ENCODE measurements at places on chromosomes 13 and 19.
A peak's percentile ranks its signal among the peaks of the same experiment; 100 is the strongest.

- DNase-seq, result peak; percentile 99
These were observed 441 bp upstream of the ZFP28 start for GRCh38 chr19:56538254-56538760.

DNA sequence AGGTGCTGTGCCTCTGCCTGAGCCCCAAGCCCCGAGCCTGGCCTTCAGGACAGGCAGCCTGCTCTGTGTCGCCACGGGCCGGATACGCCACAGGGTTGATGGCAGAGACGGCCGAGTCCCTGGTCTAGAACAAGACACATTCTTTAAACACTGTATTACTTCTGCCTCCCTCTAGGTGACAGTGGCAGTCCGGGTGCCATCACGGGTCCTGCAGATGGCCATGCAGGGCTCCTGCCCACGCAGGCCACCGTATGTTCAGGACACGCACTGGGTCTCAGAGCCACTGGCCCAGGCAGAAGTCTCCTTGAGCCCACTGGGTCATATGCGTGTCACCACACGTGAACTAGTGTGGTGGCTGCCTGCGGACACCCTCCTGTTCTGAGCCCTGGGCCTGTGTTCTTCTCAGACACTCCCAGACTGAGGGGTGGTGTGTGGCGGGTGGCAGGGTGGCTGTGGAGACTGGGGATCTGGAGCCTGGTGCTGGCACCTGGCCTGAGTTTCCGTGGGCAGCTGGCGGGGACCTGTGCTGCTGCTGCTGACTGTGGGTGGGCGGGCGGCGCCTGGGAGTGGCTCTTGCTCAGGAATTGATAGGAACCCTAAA, 4.4 kb downstream of the PLEKHJ1 start:
- DNase-seq, result peak; percentile 96

DNA sequence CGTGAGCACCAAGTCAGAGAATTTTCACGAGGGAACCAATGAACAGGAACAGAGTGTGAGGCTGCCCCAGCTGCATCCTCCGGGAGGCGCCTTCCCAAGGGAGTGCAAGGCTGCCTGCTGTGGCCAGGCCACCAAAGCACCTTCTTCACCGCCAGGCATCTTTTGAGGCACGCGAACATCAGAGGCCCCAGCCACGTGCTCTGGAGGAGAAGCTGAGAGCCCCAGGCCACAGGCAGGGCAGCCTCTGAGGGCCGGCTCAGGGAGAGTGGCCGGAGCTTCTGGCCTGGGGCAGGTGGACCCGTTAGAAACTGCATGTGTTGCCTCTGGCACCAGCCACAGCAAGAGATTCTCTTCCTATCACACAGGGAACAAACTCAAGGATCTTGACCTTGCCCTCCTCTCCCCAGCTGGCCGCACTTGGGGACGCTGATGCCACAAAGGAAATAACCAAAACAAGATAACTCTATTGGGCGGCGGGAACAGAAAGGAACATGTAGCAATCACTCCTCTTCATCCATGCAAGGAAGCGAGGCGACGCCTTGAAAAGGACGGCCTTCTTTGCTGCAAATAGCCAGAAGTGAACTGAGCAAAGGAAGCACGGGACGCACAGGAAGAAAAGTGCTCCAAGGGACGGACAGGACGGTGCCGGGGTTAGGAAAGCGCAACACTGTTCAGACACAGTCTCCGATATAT, 19.9 kb downstream of the GAS6 start:
- DNase-seq, result no peak

DNA sequence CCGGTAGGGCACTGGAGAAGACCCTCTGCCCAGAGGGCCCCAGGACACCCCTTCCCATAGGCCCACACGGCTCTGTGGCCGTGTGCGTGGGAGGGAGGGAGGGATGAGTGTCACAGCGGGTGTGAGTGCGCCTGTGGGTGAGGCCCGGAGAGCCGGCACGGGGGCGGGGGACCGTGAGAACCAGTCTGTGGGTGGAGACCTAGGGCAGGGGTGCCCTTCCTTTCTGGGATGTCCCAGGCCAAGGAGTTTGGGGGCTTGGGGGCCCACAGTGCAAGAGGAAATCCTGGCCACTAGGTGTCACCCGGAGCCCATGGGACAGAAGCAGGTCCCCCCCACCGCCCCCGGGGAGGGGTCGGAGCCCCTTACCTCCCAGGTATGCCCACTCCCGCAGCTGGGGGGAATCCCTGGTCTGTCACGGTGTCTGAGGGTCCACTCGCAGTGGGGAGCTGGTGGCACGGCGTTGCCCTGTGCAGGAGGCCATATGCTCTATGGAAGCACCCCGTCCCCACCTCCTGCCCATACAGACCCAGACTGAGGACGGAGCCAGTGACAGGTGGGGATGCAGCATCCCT, 16.0 kb upstream of the SLC7A10 start:
- peak; percentile 94 for DNase-seq

- no peak for DNase-seq
These were observed 229.1 kb downstream of the KCNRG start for GRCh38 chr13:50244355-50244712.

GRCh38 chr19:32873247-32873959, 3.8 kb upstream of the SLC7A9 start:
- DNase-seq, result no peak

DNA sequence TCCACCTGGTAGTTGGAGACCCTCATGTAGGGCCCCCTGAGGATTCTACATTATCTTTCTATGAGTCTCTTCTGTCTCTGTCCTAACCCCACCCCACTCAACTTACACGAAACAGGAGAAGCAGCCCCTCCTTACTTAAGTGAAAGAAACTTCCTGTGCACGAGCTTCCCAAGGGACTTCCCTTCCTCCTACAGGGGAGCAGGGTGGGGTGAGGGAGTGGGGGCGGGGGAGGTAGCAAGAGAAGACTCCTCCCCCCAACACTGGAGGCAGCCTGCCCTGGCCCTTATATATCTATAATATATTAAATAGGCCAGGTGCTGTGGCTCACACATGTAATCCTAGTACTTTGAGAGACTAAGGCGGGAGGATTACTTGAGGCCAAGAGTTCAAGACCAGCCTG, 5.5 kb upstream of the PDE4C start:
- peak; percentile 47 for DNase-seq

DNA sequence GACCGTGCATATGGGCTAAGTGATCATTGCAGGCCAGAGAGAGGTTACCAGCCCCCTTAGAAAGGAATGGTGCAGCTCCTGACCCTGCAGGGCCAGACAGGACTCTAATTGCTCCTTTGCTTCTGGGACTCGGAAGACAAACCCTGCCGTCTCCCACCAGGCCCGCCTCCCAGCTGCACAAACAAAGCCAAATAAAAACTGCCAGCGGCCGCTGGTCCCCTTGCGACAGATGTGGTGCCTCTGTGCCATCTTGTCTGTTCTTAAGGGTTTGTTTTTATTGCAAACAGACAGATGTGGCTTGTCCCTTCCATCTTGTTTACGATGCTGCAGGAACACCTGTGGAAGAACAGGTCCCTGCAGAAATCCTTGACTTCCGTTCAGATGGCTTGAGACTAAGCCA, 434.4 kb upstream of the TSHZ3 start:
- DNase-seq, result no peak

DNA sequence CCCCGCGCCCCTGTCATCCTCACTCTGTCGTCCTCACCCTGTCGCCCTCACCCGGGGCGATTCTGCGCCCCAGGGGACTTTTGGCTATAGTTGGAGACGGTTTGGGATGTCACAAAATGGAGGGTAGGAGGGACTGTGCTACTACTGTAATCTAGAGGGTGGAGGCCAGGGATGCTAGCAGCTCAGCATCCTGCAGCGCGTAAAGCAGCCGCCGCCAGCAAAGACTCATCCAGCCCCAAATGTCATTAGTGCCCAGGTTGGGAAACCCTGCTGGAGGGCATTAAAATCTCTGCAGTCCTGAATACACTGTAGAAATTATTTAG, 362 bp downstream of the ZNF557 start:
- peak; percentile 73 for DNase-seq

DNA sequence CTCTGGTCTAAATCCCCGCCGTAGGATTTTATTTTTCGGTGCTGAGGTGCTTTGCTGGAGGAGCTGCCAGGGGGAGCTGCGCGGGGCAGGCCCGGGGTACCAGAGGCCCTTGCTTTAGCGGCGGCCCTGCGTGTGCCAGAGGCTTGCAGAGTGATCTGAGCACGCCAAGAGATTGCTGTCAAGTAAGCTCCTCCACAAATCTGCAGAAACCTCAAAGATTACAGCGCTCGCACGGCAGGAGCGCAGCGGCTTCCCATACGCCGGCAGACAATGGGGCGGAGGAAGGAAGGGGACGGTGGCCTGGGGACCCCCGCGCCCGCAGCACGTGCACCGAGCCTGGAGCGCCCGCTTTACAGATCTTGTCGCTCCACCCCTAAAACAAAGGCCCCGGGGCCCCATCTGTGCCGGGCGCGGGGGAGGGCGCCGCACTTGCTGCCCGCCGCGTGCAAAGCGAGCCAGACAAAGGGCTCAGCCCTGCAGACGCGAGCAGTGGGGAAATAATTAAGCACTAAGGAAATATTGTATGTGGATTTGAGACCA, 9.1 kb upstream of the C19orf12 start:
- peak; percentile 74 for DNase-seq

DNA sequence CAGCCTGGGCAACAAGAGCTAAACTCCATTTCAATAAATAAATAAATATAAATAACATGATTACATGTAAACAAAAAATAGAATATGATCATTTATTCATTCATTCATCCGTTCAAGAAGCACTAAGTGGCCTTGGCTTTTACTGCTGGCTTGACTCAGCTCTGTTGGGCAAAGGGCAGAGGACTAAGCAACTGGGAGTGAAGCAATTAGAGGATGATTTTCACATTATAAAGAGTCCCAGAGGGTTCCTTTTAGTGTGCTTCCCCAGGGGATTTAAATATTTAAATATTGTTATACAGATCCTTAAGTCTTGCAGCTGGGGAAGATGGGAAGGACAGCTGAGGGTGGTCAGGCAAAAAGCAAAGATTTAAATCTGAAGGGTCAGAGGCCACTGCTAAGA, 34.9 kb upstream of the FLT1 start:
- DNase-seq, result no peak

- DNase-seq, result no peak
These were observed 15.8 kb downstream of the AKT2 start for GRCh38 chr19:40269216-40269940.

DNA sequence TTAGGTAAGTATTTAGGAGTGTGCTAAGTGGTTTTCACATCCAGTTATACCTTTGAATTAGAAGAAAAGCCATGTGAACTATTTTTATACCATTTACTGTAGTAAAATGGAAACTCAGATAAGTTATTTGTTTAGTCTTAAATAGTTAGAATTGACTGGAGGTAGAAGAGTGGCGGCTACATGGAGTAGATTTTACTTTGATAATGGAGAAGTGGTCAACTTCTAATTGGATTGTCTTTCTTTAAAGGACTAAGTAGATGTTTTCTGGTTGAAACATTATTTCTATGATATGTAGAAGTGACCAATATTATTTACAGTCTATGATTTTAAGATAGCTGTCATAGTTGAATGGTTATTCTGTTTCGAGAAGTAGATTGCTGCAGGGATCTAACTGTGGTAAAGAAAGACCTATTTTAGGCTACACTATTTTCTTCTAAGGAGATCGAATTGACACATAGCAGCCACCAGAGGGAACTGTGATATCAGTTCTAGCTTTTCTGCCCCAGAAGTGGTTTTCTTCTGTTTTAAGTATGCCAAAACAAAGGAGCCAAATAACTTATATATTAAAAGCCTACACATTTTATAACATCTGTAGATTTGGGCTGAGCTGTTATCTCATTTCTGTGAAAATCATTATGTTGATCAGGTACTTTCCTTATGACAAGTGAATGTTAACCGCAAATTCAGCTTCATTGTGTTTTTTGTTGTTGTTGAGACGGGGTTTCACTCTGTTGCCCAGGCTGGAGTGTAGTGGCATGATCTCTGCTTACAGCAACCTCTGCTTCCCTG, 26.1 kb downstream of the ZMYM2 start:
- peak; percentile 84 for DNase-seq

DNA sequence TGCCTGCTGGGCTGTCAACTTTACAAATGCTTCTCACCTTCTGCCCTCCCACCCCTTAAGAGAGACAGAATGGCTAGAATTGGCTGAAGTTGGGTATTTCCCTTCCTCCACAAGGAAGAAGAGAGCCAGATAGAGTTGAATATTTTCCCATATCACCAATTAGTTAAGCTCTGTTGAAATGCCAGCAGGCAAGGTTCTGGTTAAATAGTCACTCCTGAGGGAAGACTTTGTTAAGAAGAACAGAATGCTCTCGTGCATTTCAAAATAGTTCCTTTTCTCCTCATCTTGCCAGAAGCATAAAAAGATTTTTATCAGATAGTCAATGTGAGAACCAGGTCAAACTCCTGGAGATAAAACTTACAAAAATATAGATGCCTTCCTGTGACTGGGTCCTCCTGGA, 2857.0 kb upstream of the PCDH20 start:
- DNase-seq, result no peak

GRCh38 chr19:38394488-38394887, 6.0 kb downstream of the SPRED3 start:
- DNase-seq, result peak; percentile 51

DNA sequence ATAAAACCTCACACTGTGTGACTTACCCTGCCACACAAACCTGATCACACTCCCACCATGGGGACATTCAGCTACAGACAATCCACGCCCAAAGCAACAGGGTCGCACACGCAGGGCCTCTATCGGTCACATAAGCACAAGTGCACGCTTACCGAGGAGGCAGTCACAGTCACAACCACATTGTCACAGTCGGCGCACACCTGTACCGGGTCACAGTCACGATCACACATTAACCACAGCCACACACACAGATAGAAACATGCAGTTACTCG, 579 bp downstream of the ZNF566 start:
- DNase-seq, result peak; percentile 69

GRCh38 chr13:114066956-114067355, 65.5 kb downstream of the RASA3 start:
- DNase-seq, result no peak

DNA sequence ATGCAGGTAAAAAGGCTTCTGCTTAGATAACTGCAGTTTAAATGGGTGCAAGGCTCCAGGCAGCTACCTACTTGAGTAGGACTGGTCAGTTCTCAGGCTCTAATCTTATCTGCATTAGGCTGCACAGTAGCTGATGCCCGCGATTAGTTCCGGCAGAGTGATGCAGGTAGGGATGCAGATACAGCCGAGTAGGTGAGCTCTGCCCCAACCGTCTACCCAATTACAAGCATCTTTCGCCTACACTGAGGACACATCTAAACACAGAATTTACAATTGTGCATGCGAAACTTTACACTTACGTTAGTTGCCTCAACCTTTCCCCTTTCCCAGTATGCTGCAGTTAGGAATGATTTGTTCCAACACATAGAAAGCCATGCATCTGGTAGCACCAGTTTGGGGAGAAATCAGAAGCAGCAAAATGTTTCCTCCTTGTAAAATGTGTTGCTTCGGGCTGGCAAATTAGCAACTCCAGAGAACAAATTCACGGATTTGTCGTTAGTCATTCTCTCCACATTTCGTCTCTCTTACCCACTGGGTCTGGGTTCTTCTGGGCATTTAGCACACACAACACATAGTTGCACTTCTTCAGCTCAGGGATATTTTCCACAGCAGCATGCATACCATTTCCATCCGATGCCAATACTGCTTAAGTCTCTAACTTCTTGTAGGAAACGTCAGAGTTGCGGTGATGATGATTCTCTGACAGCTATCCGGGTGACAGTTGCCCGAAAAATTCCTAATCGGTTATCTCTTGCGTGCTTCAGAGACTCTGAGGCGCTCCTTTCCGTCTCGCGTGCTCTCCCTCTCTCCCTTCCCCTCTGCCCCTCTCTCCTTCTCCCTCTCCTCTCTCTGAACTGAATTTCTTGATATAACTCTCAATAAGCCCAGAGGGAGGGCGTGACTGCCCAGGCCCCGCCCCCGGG, at the start of gene PCDH9:
Gene PCDH9, minus strand, starts transcription at position 856 of the 923 bp plus-strand sequence. CDS start 1,896 bp downstream, outside the sequence.
- DNase-seq, result no peak

Data from osteoblast (primary cell).